ENCODE measurements at places on chromosomes 2 and 18. TPM values are rescaled to one million over a fixed set of nuclear protein-coding genes. Genes with fewer than 3 reads are reported as not detected.

GRCh38 chr2:191611614-191612013 is 66.3 kb upstream of the NABP1 start:
- DNase-seq, result no peak

GRCh38 chr18:53991202-53991601 is 233.3 kb downstream of the MBD2 start:
- no peak for DNase-seq

The OBSL1 gene
- total RNA-seq, result 114 TPM

DNA sequence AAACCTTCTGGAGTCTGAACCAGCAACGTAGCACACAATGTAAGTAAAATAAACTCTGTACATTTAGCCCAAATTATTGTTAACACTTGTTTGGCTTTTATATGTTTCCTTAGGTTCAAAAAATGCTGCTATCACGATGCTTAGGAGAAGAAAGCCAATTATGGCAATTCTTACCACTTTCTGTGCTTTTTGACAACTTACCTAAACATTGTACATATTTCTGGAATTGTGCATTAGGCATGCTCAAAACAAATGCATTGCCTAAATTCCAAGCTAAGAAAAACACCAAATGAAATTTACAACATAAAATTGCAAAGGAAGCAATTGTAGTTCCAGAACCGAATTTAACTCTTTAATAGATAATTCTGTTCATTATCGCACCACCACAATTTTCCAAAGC is 585.6 kb upstream of the DSEL start:
- no peak for DNase-seq

DNA sequence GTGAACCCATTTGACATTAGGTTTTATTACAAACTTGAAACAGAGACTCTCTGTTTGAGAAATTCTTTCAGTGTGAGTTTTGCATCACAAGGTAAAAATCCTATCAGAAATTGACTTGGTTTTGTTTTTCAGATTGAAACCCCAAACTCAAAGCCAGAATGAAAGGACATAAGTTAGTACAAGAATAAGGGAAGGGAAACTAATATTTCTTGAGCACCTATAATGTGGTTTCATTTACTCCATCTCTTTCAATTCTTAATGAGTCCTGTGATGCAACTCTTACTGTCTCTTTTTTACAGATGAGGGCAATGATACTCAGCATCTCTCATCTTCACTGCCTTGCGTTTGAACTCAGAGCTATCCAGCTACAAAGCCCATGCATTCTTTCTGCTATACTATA is 210.0 kb upstream of the SIX3 start:
- no peak for DNase-seq

GRCh38 chr2:97749581-97749980 is 36.2 kb downstream of the ZAP70 start:
- DNase-seq, result no peak

GRCh38 chr2:236642584-236643291 is 73.1 kb downstream of the ACKR3 start:
- no peak for DNase-seq

The LRRTM4 gene
- total RNA-seq, result not detected

The GKN2 gene
- total RNA-seq, result not detected

GRCh38 chr2:123958011-123958410 is 67.1 kb upstream of the CNTNAP5 start:
- DNase-seq, result no peak

The TMEM18 gene
- 24.8 TPM for total RNA-seq

The C2orf78 gene
- not detected for total RNA-seq

DNA sequence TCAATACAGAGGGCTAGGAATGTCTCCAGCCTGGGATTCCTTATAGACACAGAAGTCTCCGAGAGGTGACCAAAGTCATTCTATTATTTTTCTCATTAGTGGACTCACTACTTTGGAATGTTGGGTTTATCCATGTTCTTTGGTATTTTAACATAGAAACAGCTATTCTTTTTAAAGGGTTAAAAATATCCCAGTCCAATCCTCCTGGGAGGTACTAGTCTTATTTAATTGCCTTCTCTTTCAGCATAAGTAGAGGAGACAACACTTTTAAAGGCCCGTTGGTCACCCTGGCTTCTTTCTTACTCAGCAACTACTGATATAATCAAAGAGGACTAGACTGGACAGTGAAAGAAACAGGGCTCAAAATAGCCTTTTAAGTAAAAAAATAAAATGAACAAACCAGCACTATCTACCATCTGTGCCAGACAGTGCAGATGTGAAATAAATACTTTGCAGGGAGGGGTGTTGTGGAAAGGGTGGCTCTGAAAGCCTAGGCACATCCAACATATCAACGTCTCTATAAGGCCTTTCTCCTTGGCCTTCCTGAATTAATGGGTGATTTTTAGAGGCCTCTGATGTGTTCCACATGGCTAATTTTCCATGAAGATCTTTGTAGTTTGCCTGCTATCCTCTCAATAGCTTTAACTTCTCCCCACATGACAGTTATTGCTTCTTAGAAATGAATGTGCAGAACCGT is 334.4 kb upstream of the THUMPD2 start:
- no peak for DNase-seq

The NR4A2 gene
- 6.7 TPM for total RNA-seq

The FBLN7 gene
- total RNA-seq, result under 0.01 TPM

GRCh38 chr2:66577321-66578053 is 142.6 kb downstream of the MEIS1 start:
- peak; percentile 65 for DNase-seq

DNA sequence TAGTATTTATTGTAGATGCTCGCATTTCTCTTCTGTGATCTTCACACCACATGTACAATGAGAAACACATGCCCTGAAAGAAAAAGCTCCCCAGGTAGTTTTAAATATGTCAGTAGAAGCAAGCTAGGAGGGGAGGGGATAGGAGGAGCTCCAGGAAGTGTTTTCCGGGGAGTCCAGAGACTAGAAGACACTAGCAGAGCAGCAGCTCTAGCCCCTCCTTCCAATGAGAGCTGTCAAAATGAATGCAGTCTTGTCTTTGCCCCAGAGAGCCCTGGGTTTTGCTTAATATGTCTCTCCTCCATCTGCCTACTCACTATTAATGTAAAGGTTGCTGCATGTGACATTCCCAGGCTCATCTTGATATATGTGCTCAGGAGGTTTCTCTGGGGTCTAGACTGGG is 462.6 kb upstream of the SOX11 start:
- no peak for DNase-seq
